Activated T-cell treated with anti-CD3 and anti-CD28 coated beads for 24 hours (primary cell): ENCODE measurements at places on chromosomes 11 and 22.

DNA sequence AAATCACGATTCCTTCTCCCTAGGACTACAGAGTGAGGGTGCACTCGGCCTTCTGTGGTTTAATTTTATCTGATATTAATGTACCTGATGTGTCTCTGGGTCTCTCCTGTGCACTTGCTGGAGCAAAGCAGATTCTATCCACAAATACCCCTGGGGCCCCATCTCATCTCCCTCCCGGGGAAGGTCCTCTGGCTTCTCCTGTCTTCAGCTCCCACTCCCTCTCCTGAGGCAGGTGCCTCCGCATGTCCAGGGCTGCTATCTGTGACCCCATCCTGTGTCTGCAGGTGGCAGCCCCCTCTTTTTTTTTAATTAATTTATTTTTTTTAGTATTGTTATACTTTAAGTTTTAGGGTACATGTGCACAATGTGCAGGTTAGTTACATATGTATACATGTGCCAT is 558.7 kb downstream of the BRD1 start:
- DNase-seq: no peak

DNA sequence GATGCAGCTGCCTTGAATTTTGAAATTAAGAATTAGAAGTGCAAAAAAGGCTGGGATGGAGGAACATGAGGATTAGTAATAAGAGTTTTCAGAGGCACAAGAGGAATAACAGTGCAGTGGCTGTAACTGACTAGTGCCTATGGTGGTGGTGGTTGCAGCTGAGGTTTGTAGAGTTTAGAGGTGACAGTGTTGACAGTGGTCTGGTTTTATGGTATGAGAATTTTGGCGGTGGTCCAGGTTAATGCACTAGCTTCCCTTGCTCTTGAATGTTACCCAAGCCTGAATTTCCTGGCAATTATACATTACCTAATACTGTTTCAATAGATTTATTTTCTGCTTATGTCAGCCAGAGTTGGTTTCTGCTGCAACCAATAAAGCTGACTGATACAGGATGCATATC is 112.8 kb upstream of the C11orf87 start:
- DNase-seq: no peak

- no peak for DNase-seq
Observed at GRCh38 chr11:126344141-126345080, 11.1 kb upstream of the ST3GAL4 start.

GRCh38 chr22:43852573-43853327 is 9.6 kb downstream of the SULT4A1 start:
- no peak for DNase-seq

- no peak for DNase-seq
Observed at GRCh38 chr22:47334601-47335000, 572.2 kb downstream of the TBC1D22A start.

DNA sequence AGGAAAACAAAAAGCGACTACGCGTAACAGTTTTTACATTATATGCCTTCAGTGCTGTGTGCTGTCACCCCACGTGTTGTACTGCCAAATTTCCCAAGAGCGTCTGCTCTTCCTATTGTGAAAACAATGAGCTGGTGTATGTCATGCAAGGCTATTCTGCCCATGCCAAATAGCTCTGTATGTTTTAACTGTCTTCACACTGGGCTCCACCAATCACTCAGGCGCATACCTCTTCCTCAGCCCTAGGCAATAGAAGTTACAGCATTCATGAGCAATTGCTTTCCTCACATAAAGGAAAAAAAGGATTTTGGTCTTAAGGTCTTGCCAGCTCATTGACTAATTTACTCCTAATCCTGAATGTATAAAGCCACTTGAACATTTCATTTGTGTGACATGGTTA is 606.8 kb downstream of the NTM start:
- no peak for DNase-seq

GRCh38 chr11:134861490-134862104 is 449.6 kb upstream of the B3GAT1 start:
- no peak for DNase-seq

DNA sequence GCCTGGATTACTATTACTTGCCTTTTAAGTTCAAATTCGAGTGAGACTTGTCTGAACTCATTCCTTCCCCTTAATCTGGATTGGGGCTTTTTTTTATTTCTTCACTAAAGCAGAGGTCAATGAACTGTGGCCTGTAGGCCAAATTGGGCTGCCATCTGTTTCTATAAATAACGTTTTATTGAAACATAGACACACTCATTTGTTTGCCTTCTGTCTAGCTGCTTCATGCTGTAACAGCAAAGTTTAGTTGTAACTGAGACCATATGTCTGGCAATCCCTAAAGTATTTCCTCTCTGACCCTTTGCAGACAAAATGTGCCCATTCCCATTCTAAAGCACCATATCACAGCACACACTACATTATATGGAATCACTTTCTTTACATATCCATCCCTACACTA is 207.9 kb upstream of the ISX start:
- no peak for DNase-seq

GRCh38 chr11:9947231-9947864 is 283.5 kb downstream of the SWAP70 start:
- no peak for DNase-seq

DNA sequence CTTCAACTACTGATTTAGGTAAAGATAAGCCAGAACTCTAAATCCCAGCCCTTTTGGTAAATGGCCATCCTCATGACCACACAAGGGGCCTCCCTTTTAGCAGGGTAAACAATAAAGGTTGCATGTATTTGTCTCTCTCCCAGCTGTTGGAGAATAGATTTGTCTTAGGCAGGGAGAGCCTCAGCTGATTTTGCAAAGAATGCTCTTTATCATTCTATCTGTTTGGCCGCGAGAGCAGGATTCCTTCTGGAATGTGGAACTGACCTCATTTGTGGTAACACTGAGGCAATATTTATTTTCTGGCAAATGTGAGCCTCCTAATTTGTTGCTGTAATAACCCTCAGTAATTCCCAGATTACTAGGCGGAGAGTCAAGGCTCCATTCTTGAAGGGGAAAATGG is 15.3 kb downstream of the PTS start:
- DNase-seq: no peak

DNA sequence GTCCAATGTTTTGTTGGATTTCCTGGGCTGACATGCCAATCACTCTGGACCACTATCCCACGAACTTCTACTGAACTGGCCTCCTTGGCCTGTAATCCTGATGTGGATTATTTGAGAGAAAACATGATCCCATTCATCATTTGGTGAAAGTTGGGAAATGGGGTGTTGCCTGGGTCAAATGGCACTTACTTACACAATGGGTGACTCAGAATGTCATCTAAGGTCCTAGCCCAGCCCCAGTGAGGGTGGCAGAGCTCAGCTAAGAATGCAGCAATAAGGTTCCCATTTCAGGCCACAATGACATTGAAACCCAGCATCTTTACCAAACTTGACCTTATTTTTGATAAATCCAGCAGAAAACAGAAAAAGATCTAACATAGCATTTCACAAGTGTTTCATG is 8.0 kb upstream of the DSCAML1 start:
- DNase-seq: no peak
